ENCODE measurements at places on chromosomes 5 and 9. TPM values are rescaled to one million over a fixed set of nuclear protein-coding genes. Genes with fewer than 3 reads are reported as not detected.

S100Z gene
- total RNA-seq: not detected

CCNJL gene
- total RNA-seq: 1.5 TPM

BRD3 gene
- total RNA-seq: 7.2 TPM

EQTN gene
- not detected for total RNA-seq

HTR1A gene
- total RNA-seq: not detected

KLHL3 gene
- 1.1 TPM for total RNA-seq

RMND5B gene
- total RNA-seq: 33.0 TPM

MARCOL gene
- total RNA-seq: not detected

GPSM1 gene
- total RNA-seq: 34.0 TPM

IL4 gene
- total RNA-seq: not detected

DND1 gene
- not detected for total RNA-seq

LHX2 gene
- total RNA-seq: not detected

TNC gene
- 254 TPM for total RNA-seq

SMIM33 gene
- total RNA-seq: not detected

CCDC192 gene
- total RNA-seq: not detected

PCDHA3 gene
- under 0.01 TPM for total RNA-seq

CHSY3 gene
- 1.4 TPM for total RNA-seq

FBP2 gene
- not detected for total RNA-seq

PDZD2 gene
- 8.3 TPM for total RNA-seq
